ENCODE measurements at places on chromosomes 3 and 15.

GRCh38 chr15:63089260-63090043, 32.2 kb upstream of the LACTB start:
- DNase-seq: no peak

- DNase-seq: peak; percentile 74
Observed at GRCh38 chr15:37682304-37682703, 252.1 kb upstream of the TMCO5A start.

- peak; percentile 69 for DNase-seq
Observed at GRCh38 chr3:31979001-31979697, 1.9 kb downstream of the OSBPL10 start.

DNA sequence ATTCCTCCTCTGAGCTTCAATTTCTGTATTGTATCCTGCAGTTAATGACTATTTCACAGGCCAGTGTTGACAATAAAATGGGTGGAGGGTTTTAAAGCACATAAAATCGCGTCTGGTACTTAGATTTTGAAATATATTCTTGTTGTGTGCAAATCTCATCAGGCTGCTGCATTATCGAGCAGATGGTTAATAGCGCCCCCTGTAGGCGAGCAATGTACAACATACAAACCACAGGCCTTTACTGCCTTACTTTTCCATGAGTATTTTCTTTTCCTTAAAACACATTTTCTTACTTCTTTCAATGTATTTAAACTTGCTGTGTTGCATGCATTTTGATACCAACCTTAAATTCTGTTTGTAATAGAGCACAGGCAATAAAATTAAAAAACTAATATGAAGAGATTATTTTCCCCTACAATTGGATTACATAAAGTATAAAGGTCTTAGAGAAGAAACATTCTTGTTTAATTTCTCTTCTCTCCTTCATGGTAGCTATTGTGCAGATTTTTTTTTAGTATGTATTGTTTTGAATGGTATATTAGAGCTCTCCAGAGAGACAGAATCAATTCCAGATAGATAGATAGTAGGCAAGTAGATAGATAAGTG, 608.4 kb downstream of the CADM2 start:
- DNase-seq: peak; percentile 76

DNA sequence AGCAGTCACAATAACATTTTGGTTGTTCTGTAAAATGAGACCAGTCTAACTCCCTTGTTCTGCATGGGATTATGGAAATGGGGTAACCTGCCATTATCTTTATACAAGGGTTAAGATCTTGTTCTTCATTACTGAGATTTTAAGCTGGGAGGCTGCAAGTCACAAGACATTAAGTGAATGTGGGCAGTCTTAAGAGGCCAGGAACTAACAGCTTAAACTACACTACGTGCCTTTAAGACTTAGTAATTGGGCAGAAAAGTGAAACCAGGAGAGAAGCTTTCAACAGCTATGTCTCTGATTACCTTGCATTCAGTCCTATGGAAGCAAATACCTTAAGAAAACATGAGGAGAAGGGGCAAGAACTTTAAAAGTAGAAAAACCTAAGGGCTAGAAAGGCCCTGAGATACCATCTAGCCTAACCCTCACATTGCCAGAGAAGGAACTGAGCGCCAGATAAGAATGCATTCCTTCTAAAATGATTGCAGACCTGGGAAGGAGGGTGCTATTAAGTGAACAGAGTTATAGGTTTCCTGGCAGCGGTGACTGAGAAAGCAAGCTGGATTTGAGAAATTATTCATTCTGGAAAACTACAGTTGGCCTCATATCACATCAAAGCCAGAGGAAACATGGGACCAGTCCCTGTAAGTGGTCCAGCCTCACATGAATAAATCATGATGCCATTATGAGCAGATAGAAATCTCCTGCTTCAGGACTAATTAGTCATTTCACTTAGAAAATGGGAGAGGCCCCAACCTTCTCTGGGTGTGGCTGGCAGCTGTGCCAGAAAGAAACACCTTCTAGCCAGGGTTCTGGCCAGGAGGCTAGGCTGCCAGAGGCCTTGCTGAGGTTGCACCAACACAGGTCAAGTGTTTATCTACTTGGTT, 32.9 kb downstream of the DAPK2 start:
- DNase-seq: no peak

GRCh38 chr3:16849229-16849628, 35.5 kb upstream of the PLCL2 start:
- peak; percentile 78 for DNase-seq

- no peak for DNase-seq
Observed at GRCh38 chr15:73142802-73143762, 90.8 kb downstream of the NEO1 start.

DNA sequence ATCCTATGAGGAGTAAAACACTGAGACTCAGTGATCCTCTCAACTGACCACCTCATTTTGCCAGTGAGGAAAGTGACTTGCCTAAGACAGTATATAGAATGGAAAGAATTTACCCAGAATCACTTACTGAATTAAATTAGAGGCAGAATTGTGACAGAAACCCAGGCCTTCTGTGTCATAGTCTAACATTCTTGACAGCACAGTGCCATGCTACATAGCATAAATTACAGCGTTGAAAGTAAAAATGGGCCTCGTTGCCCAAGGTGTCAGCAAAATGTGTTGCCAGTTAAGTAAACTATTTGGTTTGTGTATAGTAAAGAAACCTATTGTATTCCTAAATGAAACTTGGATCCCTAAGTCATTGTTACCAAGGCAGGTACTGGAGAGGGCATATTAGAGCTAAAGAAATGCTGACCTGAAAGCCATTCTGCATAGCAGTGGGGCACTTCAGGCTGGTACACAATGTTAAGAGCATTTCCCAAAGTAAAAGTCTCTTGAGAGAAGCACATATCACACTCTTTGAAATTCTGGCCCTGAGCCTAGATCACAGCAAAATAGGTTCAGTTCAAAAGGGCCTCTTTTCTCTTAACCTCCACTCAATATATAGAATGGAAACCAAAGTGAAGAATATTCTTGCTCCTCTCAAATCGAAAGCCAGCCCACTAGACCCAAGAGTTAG, 53.8 kb downstream of the HMG20A start:
- DNase-seq: no peak

- DNase-seq: no peak
Observed at GRCh38 chr3:194042927-194043326, 93.0 kb upstream of the HES1 start.

- no peak for DNase-seq
Observed at GRCh38 chr3:152676810-152677379, 158.0 kb upstream of the P2RY1 start.

DNA sequence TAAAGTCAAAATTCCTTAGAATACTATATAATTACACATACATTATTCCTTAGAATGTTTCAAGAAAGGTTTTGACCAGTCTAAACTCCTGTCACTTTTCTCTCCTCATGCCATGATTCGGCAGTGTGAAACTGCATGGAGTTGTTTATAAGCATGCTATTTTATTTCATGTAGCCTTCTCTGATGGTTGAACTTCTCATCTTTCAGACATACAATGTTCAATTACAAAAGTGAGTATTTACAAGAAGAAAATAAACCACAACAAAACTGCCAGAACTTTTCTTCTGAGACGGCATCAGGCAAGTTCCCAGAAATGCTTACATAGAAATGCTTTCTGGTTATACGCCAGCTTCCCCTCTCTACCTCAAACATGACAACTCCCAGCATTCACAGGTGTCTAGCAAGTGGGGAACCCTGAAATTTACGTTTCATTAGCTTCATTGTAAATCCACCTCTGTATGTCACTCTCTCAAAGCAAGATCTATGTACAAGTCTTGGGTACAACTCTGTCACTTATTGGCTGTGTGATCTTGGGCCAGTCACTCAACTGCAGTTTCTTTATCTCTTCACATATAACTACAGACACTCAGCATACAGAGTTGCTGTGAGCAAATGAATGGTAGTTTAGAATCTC, 42.7 kb downstream of the HDGFL3 start:
- DNase-seq: no peak

DNA sequence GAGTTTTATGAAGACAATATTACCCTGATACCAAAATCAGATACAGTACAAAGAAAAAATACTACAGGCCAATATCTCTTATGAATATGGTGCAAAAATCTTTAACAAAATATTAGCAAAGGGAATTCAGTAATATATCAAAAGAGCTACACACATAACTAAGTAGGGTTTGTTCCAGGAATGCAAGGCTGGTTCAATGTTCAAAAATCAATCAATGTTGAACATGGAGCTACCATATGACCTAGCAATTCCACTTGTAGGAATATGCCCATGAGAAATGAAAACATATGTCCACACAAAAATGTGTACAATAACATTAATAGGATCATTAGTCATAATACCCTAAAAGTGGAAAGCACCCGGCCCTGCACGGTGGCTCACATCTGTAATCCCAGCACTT, 7.8 kb downstream of the OCA2 start:
- no peak for DNase-seq

DNA sequence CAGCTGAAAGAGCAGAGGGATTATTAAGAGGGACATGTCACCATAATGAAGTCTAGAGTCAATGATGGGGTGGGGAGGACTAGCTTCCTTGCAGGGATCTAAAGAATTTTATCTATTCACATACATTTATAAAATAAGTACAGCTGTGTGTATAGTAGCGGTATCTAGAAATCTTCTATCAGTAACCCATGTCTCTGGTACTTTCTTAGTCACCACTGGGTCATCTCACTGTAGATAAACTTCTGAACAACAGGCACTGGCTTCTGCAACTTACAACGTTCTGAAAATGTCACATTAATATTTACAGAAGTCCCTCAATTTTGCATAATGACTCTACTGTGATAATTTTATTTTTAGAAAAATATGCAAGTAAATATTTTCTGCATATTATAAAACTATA, 401.7 kb downstream of the TBC1D5 start:
- DNase-seq: no peak

GRCh38 chr3:107222907-107223306, 154.3 kb upstream of the CCDC54 start:
- no peak for DNase-seq

DNA sequence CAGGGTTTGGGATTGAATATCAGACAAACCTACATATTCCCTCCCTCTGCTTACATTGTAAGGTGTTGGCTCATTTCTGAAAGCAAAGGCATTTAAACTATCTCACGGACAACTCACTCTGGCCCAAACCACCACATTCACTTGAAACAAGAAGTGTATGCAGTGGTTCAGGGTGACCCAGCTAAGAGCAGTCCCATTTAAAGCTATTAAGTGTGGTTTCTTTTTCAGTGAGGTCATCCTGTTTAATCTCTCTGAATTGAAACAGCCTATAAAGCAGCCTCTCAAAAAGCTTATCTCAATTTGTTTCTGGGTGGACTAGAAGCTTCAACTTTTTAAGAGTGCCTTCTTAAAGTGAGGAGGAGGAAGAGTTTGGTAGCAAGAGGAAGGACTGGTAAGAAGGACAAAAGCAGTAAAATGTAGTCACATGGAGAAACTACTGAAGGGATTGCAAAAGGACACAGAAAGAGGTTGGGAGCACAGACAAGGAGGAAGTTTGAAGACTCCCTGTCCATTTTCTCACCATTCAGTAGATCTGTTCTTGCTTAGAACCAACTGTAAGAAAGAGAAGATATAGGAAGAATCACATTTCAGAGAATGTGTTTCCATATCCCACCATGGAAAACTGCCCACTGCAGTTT, 151.6 kb downstream of the TMCO5A start:
- DNase-seq: no peak

- DNase-seq: no peak
Observed at GRCh38 chr3:20924646-20925385, 738.8 kb upstream of the SGO1 start.

Measured in Karpas-422 (cell line).